ENCODE measurements at places on chromosomes 1 and 21.

- no peak for DNase-seq
Observed at GRCh38 chr1:67612788-67613241, 72.2 kb upstream of the GADD45A start.

GRCh38 chr1:19007491-19008441 is 51.3 kb upstream of the IFFO2 start:
- DNase-seq, result no peak

- no peak for DNase-seq
Observed at GRCh38 chr1:150109586-150109985, 40.1 kb upstream of the PLEKHO1 start.

- DNase-seq, result no peak
Observed at GRCh38 chr1:235643837-235644692, 5.5 kb downstream of the GNG4 start.

DNA sequence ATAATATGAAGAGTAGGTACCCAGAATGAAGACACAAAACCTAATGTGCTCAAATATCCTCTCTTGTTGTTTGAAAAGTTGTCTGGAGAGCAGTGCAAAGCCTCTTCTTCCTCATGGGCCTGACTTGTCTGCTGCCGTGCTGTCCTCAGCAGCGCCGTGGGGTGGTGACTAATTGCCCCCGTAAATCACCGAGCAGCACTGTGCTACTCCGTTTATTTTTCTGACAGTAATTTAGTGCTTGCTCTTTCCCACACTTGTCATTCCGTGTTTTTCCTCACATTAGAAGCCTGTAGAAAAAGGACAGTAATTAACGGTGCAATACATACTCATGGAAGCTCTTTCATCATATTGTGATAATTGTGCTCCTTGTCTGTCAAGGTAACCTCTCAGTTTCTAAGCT is 114.8 kb upstream of the BARHL2 start:
- no peak for DNase-seq

DNA sequence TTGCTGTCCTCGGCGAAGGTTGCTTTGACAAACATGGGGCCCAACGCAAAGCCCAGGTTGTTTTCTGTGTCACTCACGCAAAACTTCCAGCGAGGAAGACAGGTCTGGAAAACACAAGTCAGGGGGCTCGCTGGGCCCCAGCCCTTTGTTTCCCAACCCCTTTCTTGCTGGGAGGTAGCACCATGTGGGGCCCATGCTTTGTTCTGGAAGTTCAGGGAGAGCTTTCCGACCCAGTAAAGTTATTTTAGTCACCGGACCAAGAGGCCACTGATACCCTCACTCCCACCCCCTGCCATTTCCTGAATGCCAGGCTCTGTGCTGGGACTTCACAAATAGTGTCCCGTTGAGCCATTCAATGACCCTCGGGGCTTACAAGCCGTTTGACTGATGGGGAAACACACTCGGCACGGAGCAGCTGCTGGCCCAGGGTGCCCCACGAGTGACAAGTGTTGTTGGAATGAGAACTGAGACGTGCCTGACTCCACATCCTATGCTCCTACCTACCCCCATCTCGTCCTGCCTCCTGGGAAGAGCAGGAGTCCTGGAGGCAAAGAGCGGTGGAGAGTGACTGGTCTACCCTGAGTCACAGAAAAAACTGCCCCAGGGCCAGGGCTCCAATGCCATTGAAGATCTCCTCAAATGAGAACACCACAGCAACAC is 52.0 kb downstream of the ECE1 start:
- no peak for DNase-seq

- peak; percentile 11 for DNase-seq
Observed at GRCh38 chr1:67162954-67163353, 3.3 kb upstream of the IL23R start.

All from choroid plexus epithelial cell (primary cell).